ENCODE measurements at places on chromosomes 3 and 15.

DNA sequence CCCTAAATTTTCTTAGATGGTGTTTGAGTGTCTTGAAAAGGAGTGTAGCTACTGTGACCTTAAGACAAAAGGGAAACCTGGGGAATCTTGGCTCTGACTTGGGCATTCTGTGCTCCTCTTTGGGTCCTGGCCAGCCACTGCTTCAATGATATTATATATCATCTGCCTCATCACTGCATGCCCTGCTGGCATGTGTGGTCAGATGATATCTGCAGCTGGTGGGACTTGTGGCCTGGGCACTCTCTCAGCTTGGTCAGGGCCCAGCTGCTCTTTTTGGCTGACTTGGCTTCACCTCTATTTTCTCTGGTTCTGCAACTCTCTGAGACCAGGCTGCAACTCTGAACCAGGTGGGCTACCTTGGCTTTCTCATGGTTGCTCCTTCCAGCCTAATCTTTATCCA is 446.1 kb upstream of the RARB start:
- H3K27ac ChIP-seq = no peak overlapping the region
- no peak for DNase-seq
- no peaks in the 10 kb centered on the region for H3K36me3 ChIP-seq
- no peaks in the 10 kb centered on the region for H3K27me3 ChIP-seq

- no peaks in the 10 kb centered on the region for H3K36me3 ChIP-seq
- H3K4me3 ChIP-seq = no peak overlapping the region
- no peaks in the 10 kb centered on the region for H3K4me1 ChIP-seq
These were observed 293.3 kb upstream of the CNTN4 start for GRCh38 chr3:1805331-1805730.

GRCh38 chr3:59262076-59262498 is 212.3 kb upstream of the CFAP20DC start:
- no peaks in the 10 kb centered on the region for H3K4me1 ChIP-seq
- H3K4me3 ChIP-seq = no peak overlapping the region
- DNase-seq = no peak
- no peaks in the 10 kb centered on the region for H3K36me3 ChIP-seq

- H3K4me1 ChIP-seq = peaks cover 74% of the 10 kb centered on the region
- no peaks in the 10 kb centered on the region for H3K27me3 ChIP-seq
- peak overlapping the region; percentile 18 for H3K27ac ChIP-seq
These were observed 8.6 kb downstream of the TLR9 start for GRCh38 chr3:52216585-52217408.

DNA sequence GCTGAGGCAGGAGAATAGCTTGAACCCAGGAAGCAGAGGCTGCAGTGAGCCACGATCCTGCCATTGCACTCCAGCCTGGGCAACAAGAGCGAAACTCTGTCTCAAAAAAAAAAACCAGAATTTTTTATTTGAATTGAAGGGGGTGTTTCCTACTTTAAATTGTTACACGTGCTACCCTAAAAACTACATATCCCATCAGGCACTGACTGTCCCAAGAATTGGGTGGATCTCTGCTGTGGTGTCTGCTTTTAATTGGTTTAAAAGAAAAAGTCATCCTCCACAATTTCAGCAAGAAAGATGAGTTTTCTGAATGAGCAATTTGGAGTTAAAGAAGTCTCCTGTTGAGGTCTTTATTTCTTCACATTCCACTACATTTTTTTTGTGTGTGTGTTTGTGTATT is 2.1 kb downstream of the PDIA3 start:
- DNase-seq = peak; percentile 66
- peak overlapping the region; percentile 22 for H3K4me3 ChIP-seq
- H3K27me3 ChIP-seq = no peaks in the 10 kb centered on the region
- H3K27ac ChIP-seq = no peak overlapping the region
- H3K4me1 ChIP-seq = peaks cover 50% of the 10 kb centered on the region
- H3K36me3 ChIP-seq = peaks cover 24% of the 10 kb centered on the region

DNA sequence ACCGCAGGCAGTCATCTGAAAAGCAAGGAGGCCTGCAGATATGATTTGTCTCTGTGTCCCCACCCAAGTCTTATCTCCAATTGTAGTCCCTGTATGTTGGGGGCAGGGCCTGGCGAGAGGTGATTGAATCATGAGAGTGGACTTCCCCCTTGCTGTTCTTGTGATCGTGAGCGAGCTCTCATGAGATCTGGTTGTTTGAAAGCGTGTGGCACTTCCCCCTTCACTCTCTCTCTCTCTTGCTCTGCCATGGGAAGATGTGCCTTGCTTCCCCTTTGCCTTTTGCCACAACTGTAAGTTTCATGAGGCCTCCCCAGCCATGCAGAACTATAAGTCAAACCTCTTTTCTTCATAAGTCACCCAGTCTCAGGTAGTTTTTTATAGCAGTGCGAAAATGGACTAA is 83.3 kb downstream of the TMCO5A start:
- H3K4me3 ChIP-seq = no peak overlapping the region
- DNase-seq = no peak
- no peaks in the 10 kb centered on the region for H3K4me1 ChIP-seq
- no peak overlapping the region for H3K27ac ChIP-seq
- H3K36me3 ChIP-seq = no peaks in the 10 kb centered on the region

DNA sequence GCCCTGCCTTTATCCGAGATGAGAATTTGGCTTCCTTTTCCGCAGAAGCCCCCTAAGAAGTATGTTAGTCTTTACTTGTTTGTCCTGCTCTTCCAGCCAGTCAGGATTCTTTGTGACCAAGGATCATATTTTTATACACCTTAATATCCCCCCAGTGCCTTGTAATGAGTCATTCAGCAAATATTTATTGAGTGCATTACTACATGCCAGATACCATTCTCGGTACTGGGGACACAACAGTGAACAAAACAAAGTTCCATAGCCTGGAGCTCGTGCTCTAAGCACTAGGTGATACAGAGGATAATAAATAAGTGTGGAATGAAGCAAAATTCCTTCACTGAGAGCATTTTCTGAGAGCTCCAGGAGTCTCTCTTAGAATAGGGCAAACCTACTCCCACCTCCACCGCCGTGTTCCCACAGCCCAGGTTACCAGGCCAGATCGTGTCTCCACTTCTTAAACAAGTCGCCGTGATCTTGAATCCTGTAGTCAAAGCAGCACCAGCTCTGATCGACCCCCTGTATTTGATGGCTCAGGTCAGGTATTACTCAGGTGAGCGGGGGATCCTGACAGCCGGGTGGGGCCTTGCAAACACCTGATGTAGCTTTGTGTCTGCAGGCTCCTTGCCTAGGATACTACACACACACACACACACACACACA is 18.5 kb downstream of the TTC21A start:
- no peaks in the 10 kb centered on the region for H3K27me3 ChIP-seq
- no peak overlapping the region for H3K4me3 ChIP-seq
- H3K27ac ChIP-seq = no peak overlapping the region
- no peaks in the 10 kb centered on the region for H3K36me3 ChIP-seq
- peaks cover 20% of the 10 kb centered on the region for H3K4me1 ChIP-seq

DNA sequence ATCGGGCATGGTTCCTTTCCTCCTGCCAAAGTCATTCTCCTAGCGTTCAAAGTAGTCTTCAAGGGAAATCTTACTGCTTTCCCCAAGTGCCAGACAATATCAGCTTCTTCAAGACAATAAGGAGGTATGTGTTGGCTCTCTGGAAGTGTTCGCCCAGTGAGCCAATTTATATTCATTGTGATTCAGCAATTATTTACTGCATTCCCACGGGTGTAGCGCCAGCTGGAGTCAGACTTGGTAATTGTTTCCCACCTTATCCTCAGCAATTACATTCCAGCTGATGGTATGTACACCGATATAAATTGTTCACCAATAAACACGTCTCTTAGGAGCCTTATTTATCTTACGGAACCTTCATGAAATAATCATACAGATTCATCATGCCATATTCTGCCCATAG is 103.6 kb upstream of the CTNNB1 start:
- H3K27me3 ChIP-seq = no peaks in the 10 kb centered on the region
- no peak overlapping the region for H3K4me3 ChIP-seq
- no peak overlapping the region for H3K27ac ChIP-seq
- H3K36me3 ChIP-seq = no peaks in the 10 kb centered on the region
- no peaks in the 10 kb centered on the region for H3K4me1 ChIP-seq
- DNase-seq = no peak
